ENCODE measurements at places on chromosomes 11 and 22.

DNA sequence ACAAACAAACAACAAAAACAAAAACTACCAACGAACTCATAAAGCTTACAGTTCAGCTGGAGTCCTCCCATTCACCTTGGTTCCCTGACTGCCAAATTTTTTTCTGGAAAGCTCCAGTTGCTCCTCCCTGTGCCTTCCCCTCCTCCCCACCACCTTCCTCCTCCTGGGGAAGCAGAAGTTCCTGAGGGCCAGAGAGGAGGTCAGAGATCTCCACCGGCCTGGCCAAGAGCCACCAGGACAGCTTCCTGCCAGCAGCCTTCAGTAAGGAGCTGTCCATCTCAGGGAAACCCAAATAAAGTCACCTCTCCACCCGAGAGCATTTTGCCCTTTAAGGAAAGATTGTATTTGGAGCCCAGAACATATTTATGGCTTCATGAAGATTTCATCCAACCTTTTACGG is 20.0 kb downstream of the APLNR start:
- no peak for DNase-seq

- no peak for DNase-seq
Observed at GRCh38 chr11:3796801-3797328, 489 bp downstream of the NUP98 start.

DNA sequence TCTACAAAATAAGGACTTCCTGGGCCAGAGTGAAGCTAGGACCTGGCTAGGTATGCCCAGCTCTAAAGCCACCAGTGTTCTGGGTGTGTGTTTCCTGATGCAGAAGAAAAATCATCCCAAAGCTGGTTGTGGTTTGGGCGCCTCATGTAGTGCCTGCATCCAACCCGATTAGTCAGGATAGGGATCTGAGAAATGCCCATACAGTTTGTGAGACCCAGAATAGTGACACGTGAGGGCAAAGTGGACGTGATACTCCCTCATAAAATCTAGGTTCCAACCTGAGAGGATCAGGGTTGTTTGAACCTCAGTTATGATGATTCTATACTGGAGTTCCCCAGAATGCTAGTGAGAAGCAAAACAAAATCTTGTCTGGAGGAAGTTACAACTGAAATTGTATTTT is 238.4 kb downstream of the TBC1D22A start:
- DNase-seq, result no peak

GRCh38 chr11:128830290-128831173 is 36.6 kb downstream of the KCNJ1 start:
- DNase-seq, result no peak

DNA sequence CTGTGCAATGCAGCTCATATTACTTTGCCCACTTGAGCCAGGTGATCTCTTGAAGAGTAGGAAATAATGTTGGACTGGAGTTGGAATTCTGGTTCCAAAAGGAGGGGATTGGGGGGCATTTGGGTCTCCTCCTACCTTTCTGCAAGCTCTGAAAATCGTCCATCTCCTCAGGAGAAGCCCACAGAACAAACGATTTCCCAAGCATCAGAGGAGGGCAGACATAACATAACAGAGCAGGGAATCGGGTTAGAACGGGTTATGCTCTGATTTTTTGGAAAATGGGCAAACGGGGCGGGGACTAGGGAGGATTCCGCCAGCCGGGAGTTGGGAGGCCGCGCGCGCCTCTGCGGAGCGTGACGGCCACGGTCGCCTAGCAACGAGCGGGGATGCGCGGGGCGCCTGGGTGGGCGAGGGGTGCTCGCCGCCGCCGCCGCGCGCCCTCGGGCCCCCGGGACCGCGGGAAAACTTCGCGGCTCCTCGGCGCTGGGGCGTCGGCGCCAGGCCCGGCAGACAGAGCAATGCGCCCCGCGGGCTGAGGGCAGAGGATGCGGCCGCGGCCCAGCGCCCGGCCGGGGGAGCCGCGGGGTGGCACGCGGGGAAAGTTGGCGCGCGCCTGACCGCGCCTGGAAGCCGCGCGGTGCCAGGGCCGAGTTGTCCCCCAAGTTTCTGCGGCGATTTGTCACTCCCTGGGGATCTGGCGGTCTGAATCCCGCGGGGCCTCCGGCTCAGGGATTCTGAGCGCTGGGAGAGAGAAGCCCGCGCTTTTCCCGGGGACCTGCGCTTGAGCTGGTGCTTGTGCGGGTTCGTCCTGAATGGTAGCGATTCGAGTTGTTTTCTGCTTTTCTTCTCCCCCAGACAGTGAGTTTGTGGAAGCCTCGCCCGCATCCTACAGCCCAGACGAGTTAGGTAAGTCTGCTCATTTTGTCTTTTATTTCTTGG is 27.8 kb upstream of the AMOTL1 start:
- DNase-seq, result no peak

DNA sequence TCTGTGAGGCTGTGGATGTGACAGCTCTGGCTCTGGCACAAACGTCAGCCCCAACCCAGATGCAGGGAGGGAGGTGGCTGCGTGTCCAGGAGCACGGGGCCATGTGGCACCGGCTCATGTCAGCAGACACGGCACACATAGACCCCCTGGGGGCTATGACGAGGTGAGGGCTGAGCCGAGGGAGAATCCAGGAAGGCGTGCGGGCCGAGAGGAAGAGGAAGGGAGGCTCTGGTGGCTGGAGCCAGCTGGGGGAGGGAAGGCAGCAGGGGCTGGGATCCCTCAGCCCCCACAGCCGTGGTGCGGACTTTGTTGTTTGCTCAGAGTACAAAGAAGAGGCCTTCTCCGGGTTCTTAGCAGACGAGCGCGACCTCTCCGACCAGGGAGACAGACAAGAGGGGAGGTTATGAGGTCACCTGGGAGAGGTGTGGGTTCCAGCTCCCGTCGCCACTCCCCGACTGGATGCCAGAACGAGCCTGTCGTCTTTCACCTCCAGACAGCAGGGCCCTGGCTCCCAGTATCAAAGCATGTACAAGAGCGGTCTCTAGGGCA is 46.1 kb downstream of the CDKN1C start:
- no peak for DNase-seq

DNA sequence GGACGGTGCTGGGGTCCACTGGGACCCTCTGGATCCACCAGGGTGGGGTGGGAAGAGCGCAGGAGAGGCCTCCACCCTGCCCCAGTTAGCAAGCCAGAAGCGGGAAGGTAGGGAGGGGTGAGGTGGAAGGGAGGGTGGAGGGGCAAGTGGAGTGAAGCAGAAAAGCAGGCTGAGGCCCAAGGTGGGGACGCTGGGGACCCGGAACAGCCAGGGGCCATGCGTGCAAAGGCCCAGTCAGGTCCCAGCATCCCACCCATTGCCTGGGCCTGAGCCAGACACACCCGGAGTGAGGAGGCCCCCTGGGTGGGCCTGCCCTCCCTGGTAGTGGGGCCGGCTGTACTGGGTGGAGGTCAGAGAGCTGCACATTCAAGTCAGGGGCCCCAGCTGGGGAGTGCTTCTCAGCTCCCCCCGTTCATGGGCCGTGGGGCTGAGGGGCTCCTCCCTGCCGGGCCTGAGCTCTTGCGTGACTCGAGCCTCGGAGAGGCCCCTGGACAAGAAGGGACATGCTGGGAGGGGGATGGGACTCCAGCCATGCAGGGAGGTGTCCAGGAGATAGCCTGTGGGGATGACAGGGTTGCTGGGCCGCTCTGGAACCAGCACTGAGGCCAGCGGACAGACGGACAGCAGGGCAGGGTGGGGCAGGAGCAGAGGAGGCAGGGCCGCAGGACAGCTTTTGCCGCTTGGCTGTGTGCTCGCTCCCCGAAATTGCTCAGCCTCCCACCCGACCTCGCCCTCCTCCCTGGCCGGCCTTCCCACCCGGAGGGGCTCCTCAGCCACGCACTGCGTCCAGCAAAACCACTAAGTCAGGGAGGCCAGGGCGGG is 7.7 kb downstream of the TNNT3 start:
- DNase-seq, result no peak

DNA sequence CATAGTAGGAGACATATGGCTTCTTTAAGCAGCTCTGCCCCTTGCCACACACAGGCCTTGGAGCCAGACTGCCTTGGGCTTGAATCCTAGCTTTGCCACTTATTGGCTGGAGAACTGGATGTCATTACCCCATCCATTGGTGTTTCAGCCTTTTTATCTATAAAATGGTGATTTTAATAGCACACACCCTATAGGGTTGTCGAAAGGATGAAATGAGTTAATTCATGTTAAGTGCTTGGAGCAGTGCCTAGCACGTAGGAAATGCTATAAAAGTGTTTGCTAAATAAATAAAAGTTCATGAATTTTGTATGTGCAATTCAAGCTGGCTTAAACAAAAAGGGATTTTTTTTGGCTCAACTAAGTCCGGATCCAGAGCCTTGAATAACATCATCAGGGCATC is 120.7 kb downstream of the TIMP3 start:
- no peak for DNase-seq

DNA sequence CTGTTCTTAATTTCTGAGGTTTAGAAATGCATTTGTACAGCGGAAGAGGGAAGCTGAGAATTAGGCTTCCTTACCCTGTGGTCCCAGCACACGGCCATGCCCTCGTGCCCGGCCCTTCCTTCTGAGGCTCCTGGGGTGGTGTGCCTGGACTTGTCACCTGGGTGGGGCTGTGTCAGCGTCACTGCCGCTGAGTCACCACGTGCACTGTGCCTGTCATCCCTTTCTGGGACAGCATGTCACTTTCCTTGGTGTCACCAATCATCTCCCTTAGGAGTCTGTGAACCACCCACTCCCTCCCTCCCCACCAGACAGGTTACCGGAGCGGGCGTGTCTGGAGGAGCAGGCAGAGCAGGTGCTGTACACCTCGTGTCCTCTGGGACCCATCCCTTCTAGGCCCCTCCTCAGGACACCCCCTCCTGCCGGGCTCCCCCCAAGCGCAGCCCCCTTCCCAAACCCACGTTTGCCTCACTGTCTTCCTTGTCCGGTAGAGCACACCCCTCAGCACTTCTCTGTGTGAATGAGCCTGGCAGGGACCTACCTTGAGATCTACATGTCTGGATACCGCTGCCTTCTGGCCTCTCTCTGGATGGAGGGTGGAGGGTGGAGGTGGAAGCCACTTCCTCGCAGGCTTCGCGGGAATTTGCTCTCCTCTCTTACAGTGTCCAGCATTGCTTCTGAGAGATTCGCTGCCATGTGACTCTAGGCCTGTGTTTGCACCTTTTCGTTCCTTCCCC is 367.6 kb downstream of the TBC1D22A start:
- DNase-seq, result no peak

DNA sequence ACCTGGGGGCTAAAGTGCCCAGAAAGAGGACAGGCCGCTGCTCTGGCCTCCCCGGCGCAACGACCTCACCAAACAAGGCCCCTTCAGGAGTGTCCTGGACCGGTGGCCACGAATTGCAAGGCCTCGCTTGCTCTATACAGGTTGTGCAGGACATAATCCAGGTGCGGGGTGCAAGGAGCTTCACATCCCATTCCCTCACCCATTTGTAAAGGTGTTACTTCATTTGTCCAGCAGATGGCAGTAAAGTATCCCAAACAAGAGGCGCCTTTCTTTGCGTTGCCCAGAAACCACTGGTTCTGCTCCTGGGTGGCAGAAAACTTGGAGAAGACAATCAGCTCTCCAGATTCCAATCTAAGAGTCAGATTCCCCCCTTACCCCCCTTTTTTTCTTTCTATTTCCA is 35.9 kb upstream of the PRDM11 start:
- DNase-seq, result no peak

GRCh38 chr11:91091563-91091962 is 868.7 kb upstream of the CHORDC1 start:
- no peak for DNase-seq

Measured in activated CD8-positive, alpha-beta memory T cell treated with anti-CD3 and anti-CD28 coated beads, Interleukin-2, amount 50 U/mL, for 48 hours (primary cell).